ENCODE measurements at places on chromosomes 7 and 10. TPM values are rescaled to one million over a fixed set of nuclear protein-coding genes. Genes with fewer than 3 reads are reported as not detected.

DNA sequence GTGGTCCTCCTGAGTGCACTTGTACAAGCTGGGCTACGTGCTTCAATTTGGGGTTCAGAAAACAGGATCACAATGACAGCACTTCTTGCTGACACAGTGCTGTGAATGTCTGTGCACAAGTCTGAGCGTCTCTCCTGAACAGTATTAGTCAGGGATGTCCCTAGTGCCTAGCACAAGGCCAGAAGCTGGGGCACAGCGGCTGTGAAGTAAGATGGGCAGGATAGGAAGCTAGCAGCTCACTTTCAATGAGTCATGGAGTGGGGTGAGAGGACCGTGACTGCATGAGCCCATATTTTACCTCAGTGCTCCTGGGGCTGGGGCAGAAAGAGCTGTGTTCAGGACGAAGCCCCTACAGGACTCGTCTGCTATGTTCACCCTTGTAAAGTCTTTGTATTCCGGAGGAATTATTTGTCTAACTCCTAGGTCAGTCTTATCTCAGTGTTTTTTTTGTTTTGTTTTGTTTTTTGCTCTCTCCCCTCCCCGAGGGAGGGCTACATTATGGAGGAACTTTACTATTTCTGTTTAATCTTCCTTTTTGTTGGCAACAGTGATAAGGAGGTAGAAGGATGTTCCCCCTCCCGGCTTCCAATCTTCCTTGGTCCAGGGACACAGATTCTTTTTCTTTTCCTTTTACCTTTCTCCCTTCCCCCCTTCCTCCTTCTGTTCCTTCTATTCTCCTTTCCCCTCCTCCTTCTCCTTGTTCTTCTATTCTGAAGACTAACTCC, 2.8 kb upstream of the LRMDA start:
- H3K4me1 ChIP-seq: no peaks in the 10 kb centered on the region
- peak overlapping the region; percentile 28 for H3K27ac ChIP-seq
- H3K4me3 ChIP-seq: no peak overlapping the region

GRCh38 chr7:128036226-128036940, 5.1 kb upstream of the LRRC4 start:
- no peaks in the 10 kb centered on the region for H3K36me3 ChIP-seq
- no peak overlapping the region for H3K27ac ChIP-seq
- no peak overlapping the region for H3K4me3 ChIP-seq
- no peaks in the 10 kb centered on the region for H3K4me1 ChIP-seq
- DNase-seq: no peak

DNA sequence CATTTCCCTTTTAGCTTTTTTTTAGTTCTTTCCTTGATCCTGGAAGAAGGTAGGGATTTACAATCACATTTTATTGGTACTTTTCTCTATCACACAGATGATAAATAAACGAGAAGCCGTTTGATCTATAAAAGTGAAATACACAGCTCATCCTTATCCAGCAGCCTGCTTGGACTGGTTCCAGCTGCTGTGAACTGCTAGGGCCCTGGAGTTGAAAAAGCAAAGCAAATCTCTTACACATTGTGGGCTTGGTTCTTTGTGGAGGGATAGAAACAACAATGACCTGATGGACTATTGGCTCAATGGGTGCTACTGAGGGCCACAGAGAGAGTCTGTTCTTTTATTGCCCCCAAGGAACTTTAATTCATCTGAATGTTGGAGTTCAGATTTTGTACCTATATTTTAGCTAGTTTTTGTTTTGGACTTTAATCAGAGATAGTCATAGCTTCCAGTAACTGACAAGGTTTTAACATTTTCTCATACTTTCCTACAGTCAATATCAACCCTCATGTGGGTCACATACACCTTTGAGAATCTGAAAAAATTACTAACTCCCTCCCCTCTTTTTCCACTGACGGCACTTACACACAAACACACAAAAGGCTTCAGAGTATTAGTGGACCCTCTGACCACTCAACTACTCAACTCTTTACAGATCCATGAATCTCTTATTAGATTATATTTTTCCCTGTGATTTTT, 91.6 kb upstream of the CCDC6 start:
- no peak overlapping the region for H3K4me3 ChIP-seq
- no peak overlapping the region for H3K27ac ChIP-seq
- no peaks in the 10 kb centered on the region for H3K4me1 ChIP-seq
- no peaks in the 10 kb centered on the region for H3K27me3 ChIP-seq
- no peaks in the 10 kb centered on the region for H3K36me3 ChIP-seq

The FOXI2 gene
- total RNA-seq: 0.83 TPM

Data from Peyer's patch (tissue), 4 donors.